GM12878 (cell line): ENCODE measurements at places on chromosomes 5 and 9. TPM values are rescaled to one million over a fixed set of nuclear protein-coding genes. Genes with fewer than 3 reads are reported as not detected.

The FUT7 gene
- total RNA-seq = 0.13 and 0.16 TPM in 2 replicates

The MOB3B gene
- 1.4 and 1.7 TPM in 2 replicates for total RNA-seq

The EMB gene
- 48.2 and 48.9 TPM in 2 replicates for total RNA-seq

The RLN2 gene
- 3.3 and 3.9 TPM in 2 replicates for total RNA-seq

The ADAMTS12 gene
- 28.4 and 32.5 TPM in 2 replicates for total RNA-seq

The NPR3 gene
- not detected in 2 replicates for total RNA-seq

The ENHO gene
- total RNA-seq = not detected in 2 replicates

The SPATA31D4 gene
- not detected in 2 replicates for total RNA-seq

The FOXD1 gene
- total RNA-seq = not detected in 2 replicates

The PAEP gene
- not detected in 2 replicates for total RNA-seq

The SLC34A3 gene
- total RNA-seq = not detected in 2 replicates

The TXN gene
- 359 and 374 TPM in 2 replicates for total RNA-seq

The PDE6A gene
- total RNA-seq = not detected in 2 replicates

The UGT3A2 gene
- 0.24 TPM in 1 of 2 replicates, not detected in the other for total RNA-seq

The BTNL8 gene
- not detected in 2 replicates for total RNA-seq

The PCDHA13 gene
- total RNA-seq = not detected in 2 replicates

The IFNA2 gene
- total RNA-seq = 0.26 TPM in 1 of 2 replicates, not detected in the other

The TAF11L14 gene
- not detected in 2 replicates for total RNA-seq

The DNAJC18 gene
- total RNA-seq = 16.9 and 19.7 TPM in 2 replicates
